ENCODE measurements at places on chromosomes 2 and 18. TPM values are rescaled to one million over a fixed set of nuclear protein-coding genes. Genes with fewer than 3 reads are reported as not detected.

The STON1 gene
- 5.1 TPM for total RNA-seq

GRCh38 chr2:227410191-227410590 is 22.4 kb upstream of the SCYGR1 start:
- no peak for DNase-seq

DNA sequence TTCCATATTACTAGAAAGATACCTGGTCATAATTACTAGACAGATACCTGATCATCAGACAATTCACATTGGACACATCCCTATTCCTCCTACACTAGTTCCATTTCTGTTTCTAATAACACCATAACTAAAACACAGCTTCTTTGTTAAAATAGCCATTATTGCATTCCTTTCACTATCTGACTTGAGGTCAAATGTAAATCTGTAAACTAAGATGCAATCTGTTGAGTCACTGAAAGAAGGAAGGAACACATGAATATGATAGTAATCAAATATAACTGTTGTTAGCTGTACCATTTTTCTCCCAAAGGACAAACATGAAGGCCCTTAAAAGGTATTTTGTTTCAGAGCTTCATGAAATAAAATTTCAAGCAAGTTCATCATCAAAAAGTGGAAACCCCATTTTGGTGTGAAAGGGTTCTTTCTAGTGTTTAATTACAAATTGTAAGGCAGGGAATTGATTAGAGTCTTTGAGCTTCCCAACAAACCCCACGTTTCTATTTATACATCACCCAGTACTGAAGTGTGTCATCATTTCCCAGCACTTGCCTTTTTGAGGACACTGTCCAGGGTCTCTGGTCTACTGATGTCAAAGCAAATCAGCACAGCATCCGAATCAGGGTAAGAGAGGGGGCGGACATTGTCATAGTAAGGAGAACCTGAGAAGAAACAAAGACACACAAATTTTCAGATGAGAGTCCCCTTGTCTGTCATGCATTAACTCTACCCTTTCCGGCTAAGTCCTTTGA is 13.0 kb downstream of the RND3 start:
- no peak for DNase-seq

- no peak for DNase-seq
These were observed 585.8 kb upstream of the CHAC2 start for GRCh38 chr2:53181759-53182158.

GRCh38 chr2:131077182-131077846 is 15.9 kb downstream of the FAM168B start:
- DNase-seq: peak; percentile 44

DNA sequence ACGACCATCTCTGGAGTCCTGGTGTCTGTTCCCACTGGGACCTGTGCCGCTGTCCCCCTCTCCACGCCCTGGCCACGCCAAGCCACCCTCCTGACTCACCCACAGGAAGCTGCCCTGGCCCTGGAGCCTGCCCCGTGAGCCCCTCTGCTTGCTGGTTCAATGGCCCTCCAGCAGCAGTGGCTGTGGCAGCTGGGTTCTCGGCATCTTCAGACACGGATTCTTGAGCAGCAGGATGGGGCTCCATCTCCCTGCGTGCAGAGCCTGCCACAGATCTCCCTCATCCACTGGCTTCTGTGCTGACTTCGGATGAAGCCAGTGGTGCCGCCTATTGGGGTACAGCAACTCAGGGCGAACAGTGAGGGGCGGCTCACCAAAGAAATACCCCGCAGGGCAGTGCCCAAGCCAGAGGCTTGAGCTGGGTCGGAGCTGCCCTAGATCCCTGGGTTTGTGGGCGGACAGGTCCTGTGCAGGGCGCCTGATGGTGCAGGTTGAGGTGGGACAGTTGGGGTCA is 14.0 kb downstream of the CAPN10 start:
- no peak for DNase-seq

The SLC8A1 gene
- total RNA-seq: 1.4 TPM
